Smooth muscle cell of the coronary artery (primary cell): ENCODE measurements at places on chromosomes 7 and 10. TPM values are rescaled to one million over a fixed set of nuclear protein-coding genes. Genes with fewer than 3 reads are reported as not detected.

Gene SNCG
- total RNA-seq, result 48.3 and 77.0 TPM in 2 replicates

Gene NANOS1
- 0.12 and 0.75 TPM in 2 replicates for total RNA-seq

Gene ASZ1
- not detected in 2 replicates for total RNA-seq

Gene CARD11
- 0.68 TPM in 1 of 2 replicates, not detected in the other for total RNA-seq

Gene MYH16
- total RNA-seq, result 0.08 TPM in 1 of 2 replicates, not detected in the other

Gene FOXP2
- 0.08 and 5.6 TPM in 2 replicates for total RNA-seq
